ENCODE measurements at places on chromosomes 3 and 15.

GRCh38 chr3:126858887-126859286 lies 124.0 kb upstream of the PLXNA1 start:
- no peak for DNase-seq

DNA sequence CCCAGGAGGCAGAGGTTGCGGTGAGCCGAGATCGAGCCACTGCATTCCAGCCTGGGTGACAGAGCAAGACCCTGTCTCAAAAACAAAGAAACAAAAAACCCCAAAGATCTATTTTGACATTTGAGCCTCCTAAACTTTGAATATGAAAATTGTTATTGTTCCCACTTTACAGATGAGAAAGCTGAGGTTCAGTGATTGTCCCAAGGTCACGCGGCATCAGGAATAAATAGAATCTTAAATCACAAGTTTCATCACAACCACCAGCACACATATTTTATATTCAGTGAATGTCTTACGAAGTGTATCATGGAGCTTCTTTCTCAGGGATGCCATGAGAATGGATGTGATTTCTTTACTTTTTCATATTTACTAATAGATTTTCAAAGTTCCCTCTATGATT lies 5.3 kb upstream of the LRIG1 start:
- DNase-seq: no peak

GRCh38 chr3:107915706-107916105 lies 175.1 kb downstream of the CD47 start:
- no peak for DNase-seq

- DNase-seq: no peak
These were observed 21.2 kb downstream of the WHAMM start for GRCh38 chr15:82830427-82831173.

DNA sequence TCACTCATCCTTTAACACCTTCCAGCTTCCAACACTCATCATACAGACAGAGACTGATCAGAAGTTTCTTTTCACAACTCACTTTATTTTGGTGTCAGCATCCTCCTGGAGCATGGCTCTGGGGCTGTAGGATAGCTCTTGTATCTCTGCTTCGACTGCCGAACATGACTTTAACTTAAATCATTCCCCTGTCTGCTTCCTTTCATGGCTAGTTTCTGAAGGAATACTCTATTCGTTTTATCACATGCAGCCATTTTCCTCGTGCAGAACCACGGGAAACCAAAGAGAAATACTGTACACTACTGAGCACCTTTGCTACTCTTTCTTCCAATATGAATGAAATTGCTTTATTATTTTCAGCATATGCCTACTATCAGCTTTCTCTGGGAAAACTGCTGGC lies 2.1 kb upstream of the TMOD2 start:
- no peak for DNase-seq

- no peak for DNase-seq
These were observed 26.1 kb upstream of the MUC13 start for GRCh38 chr3:124960698-124961097.

GRCh38 chr3:67447393-67447792 lies 207.0 kb downstream of the SUCLG2 start:
- DNase-seq: no peak

GRCh38 chr3:159787794-159788205 lies 200.8 kb upstream of the IL12A start:
- no peak for DNase-seq

DNA sequence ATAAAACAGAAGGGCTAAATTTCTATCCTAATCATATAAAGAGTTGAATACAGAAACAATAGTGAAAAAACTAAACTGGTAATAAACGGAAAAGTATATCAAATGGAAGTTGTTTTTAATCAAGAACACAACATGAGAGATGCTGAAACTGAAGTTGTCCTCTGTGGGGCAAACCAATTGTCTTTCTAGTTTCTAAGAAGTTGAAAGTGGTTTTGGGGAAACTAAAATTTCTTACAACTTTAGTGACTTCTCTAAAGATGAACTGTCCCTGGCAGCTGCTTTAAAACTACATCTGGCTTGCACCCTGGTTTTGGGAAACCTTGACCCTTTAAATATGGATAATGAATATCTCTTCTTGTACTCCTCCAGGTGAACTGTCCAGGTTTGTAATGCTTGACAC lies 155.6 kb downstream of the ADAM10 start:
- DNase-seq: no peak

GRCh38 chr3:139101396-139101795 lies 56.7 kb upstream of the PRR23C start:
- DNase-seq: no peak

GRCh38 chr3:185699927-185700326 lies 113.8 kb downstream of the SENP2 start:
- DNase-seq: no peak

DNA sequence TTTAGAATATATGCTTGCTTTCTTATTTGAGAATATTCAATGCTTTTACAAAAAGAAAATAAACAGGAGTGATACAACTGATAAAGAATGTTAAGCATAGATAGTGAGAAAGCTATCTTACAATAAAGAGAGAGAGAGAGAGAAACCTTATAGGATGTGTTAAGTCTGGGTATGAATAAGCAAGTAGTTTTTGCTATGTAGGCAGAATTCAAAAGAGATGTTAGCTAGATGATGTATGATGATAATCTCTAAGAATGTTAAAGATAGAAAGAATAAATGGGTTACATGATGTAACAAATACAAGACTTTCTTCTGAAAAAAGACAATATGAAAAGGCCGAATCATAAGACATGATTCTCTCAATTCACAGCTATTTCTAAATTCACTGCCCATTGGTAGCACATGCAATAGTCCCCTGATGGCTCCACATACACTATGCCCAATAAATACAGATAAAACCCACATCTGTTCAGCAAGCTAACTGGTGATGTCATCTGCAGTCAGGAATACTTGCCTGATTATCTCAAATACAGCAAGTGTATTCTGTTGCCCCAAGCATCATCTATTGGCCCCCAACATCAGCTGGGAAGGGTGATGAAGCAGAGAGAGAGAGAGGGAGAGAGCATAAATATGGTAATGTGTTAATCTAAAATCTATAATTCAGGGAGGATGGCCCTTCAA lies 169.2 kb upstream of the LYSMD4 start:
- no peak for DNase-seq

DNA sequence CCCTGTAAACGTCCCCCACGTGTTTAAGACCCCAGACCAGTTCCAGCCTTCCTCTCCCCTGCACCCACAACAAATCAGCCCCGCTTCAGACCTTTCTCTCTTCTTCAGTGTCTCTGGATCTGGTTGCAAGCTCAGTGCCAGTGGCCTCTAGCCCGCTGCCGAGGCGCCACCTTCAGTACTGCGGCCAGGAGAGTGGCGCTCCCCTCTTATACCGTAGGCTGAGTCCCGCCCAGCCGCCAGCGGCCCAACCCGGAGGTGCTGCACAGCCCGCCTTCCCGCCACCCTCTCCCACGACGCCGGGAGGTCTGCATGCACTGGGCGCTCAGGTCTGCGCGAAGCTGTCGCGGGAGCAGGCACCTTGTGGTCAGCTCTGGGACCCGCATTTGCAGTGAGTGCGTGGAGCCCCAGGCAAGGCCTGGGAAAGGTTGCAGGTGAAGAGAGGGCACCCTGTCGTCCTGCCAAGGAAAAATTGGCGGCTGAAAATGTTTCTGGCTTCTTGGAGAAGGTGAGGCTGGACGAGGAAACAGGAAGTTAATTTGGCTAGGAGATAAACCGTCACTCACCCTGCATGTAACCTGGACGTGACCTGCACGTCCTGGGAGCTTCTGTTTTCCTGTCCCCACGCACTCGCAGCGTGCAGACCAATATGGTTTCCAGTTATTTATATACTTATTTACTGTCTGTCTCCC lies at the start of gene C2CD4B:
Gene C2CD4B, minus strand, starts transcription at position 182 of the 689 bp plus-strand sequence. CDS start 301 bp downstream, outside the sequence.
- DNase-seq: peak; percentile 76

GRCh38 chr15:72786242-72786641 lies 2.7 kb upstream of the ADPGK start:
- no peak for DNase-seq

- no peak for DNase-seq
These were observed 3.9 kb downstream of the XPC start for GRCh38 chr3:14174483-14174882.

DNA sequence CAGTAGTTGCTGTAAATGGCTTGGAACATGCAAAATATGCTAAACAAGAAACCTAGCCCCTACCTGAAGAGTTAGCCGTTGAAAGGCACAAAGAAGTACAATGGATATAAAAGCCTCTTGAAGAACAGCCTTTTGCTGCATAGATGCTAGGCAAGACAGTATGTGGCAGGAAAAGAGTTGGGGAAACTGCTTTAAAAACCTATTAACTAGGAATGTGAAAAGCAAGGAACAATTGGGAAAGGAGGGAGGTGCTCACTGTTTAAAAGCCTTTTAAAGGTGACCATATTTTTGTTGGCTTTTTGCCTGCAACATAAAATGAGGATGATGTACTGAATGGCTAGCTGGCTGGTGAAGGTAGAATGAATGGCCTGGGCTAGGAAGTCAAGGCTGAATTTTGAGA lies 24.5 kb upstream of the SOX2 start:
- no peak for DNase-seq

DNA sequence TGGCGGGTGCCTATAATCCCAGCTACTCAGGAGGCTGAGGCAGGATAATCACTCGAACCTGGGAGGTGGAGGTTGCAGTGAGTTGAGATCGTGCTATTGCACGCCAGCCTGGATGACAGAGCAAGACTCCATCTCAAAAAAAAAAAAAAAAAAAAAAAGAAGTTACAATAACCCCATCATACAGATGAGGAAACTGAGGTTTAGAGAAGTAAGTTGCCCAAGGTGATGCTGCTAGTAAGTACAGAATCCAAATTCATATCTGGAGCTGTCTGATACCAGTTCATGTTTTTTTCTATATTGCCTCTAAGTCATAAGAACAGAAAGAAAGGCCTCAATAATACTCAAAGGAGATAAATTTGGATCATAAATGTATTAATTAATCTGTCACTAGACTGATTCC lies 40.6 kb downstream of the MCF2L2 start:
- no peak for DNase-seq

DNA sequence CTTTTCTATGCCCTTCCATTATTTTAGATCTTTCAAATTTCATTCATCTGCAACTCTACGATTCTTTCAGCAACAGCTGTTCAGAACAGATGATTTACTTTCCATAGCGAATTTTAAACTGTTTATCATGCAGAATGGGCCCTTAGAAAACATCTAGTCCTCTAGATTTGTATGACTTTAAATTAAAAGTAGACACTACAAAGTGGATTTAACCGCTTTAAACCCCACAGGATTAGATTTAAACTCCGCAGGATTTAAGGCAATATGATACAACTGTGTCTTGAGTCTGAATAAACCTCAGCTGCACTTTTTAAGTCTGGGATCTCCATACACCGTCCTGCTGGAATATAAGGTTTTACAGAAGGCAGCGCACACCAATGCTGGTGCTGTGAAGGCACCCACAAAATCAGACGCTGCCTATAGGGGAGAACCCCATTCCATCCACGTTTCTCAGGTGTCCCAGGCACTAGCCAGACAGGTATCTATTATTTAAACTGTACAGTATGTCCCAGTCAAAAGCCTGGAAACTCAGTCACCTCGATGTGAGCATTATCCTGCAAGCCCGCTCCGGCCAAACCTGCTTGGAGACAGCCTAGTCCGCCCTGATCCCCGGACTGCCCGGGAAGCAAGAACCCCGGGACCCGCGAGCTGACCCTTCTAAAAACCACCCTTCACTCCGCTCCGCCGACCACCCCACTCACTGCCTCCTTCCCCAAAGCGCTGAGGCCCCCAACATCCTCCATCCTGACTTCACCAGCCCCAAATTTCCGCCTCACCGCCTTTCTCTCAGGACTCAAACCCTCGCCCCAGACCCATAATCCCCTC lies 768 bp downstream of the ANO10 start:
- DNase-seq: no peak

GRCh38 chr15:67266870-67267269 lies 12.3 kb downstream of the IQCH start:
- DNase-seq: no peak

DNA sequence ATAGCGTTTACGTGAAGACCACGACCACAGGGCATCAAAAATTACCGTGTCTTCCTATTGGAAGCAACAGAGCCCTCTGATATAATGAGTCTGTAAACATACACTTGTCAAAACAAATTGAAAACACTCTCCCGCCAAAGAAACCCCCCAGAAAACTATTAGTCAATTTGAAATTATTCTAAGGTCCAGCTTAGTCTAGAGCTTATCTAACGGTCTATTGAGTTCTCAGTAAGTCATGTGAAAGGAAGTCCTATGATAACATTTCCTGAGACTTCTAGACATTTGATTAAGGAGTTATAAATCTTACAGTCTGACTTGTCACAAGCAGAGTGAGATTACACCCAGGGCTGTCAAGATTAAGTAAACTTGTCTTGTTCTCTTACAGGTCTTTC lies 356.3 kb downstream of the FOXP1 start:
- no peak for DNase-seq

GRCh38 chr3:195040094-195040493 lies 230.9 kb downstream of the XXYLT1 start:
- no peak for DNase-seq

GRCh38 chr3:40237889-40238571 lies 71.5 kb upstream of the EIF1B start:
- DNase-seq: no peak

- no peak for DNase-seq
These were observed 79.7 kb downstream of the FBN1 start for GRCh38 chr15:48565560-48566482.

DNA sequence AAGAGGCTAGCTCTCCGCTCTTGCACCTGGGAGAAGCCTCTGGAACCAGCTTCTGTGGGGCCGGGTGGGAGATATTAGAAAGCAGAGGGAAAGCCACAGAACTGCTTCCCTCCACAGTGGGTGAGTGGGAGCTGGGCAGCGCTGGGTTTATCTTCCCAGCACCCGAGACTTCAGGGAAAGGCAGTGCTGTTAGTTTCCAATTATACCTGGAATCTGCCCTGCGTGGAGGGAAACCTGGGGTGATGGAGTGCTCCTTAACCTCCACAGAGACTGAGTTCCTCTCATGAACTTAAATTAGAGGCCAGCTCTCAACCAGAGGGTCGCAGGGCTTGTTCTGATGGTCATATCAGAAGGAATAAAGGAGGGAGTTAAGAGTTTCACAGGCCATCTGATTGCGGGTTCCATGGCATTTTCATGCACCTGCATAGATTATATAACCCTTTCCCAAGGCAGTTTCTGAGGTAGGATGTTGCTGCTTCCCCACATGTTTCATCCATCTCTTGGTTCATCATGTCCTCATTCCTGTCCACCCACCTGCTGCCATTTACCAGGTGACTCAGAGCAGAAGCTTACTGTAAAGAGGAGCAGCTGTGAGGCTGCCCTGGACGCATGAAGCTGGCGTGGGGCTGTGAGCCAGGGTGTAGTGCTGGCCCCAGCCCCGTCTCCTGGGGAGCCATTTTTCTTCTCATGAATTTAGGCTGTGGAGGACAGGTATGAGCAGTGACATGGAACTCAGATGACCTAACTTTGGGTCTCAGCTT lies 42.5 kb downstream of the CA12 start:
- no peak for DNase-seq

DNA sequence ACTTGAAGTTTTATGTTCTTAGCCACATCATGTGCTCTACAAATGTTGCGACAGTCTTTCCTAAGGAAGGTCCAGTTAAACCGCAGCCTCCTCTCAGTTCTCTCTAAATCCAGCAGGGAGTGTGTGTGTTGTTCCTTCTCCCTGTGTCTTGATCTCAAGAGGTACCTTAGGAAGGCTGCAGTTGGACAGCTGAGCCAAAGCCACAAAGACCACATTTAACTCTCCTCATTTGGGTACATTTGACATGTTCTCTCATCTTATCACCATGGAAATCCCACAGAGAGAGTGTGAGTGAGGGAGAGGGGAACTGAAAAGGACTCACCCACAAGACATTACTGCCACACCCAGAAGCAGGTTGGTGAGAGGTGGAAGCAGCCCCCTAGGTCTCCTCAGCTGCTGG lies 79.5 kb downstream of the CD200R1L start:
- DNase-seq: no peak

GRCh38 chr3:147015334-147015733 lies 391.0 kb downstream of the ZIC4 start:
- DNase-seq: peak; percentile 64
